ENCODE measurements at places on chromosomes 7 and 10. TPM values are rescaled to one million over a fixed set of nuclear protein-coding genes. Genes with fewer than 3 reads are reported as not detected.

SOSTDC1 gene
- 0.87 TPM for total RNA-seq

- H3K27me3 ChIP-seq, result peaks cover 1% of the 10 kb centered on the region
- H3K4me3 ChIP-seq, result no peak overlapping the region
- peaks cover 28% of the 10 kb centered on the region for H3K4me1 ChIP-seq
These were observed 3.5 kb downstream of the OAT start for GRCh38 chr10:124415210-124415609.

BEND7 gene
- total RNA-seq, result 10.8 TPM

DNA sequence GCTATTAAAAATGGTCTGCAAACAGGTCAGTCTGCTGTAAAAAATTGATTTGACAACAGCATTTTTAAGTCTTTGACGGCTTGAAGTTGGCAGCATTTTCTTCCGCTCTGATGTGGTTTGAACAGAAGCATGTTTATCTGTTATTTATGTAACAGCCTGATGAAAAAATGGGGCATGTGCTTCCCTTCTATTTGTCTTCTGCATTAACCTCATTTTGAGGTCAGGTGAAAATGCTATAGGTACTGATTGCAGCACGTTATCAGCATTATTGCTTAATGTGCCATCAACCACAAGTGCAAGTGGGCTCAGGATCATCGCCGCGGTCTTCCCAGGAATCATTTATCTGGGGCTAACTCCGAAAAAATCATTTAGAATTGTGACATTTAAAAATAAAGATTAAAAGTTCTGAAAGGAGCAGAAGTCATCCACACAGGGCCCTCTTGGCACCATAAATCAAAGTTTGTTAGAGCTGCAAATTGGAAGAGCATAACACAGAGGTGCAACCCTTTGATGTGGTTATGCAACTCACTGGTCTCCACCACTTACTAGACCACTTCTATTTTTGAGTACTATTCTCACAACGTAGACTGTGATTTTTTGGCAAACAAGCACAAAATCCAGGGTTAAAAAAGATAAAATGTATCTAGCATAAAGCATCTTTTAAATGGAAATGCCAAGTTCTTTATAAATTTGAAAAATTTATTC, 307.7 kb downstream of the MDFIC start:
- DNase-seq, result no peak
- H3K36me3 ChIP-seq, result no peaks in the 10 kb centered on the region
- H3K4me3 ChIP-seq, result no peak overlapping the region
- no peak overlapping the region for H3K27ac ChIP-seq

GJC3 gene
- 11.7 TPM for total RNA-seq

GNG11 gene
- 24.3 TPM for total RNA-seq

ZNF438 gene
- total RNA-seq, result 18.1 TPM

DNA sequence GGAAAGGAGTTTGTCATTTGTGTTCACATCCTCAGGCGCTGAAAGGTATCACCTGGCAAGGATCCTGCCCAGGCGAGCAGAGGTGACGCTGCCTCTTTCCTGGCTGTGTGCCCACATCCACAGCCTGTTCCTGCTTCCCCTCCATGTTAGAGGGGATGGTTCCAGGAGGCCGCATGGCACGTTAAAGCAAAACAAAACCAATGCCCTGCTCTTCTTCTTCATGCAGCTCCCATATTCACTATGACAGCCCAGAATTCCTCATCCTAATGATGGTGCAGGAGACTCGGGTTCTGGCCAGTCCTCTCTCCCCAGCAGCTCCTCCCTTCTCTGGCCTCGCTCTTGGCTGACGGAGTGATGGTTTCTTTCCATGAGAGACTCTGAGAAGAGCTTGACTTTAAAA, 678.5 kb upstream of the ANKRD30A start:
- DNase-seq, result no peak
- H3K27ac ChIP-seq, result no peak overlapping the region
- H3K4me1 ChIP-seq, result peaks cover 28% of the 10 kb centered on the region
- H3K36me3 ChIP-seq, result no peaks in the 10 kb centered on the region

ZNF786 gene
- total RNA-seq, result 9.0 TPM

DNA sequence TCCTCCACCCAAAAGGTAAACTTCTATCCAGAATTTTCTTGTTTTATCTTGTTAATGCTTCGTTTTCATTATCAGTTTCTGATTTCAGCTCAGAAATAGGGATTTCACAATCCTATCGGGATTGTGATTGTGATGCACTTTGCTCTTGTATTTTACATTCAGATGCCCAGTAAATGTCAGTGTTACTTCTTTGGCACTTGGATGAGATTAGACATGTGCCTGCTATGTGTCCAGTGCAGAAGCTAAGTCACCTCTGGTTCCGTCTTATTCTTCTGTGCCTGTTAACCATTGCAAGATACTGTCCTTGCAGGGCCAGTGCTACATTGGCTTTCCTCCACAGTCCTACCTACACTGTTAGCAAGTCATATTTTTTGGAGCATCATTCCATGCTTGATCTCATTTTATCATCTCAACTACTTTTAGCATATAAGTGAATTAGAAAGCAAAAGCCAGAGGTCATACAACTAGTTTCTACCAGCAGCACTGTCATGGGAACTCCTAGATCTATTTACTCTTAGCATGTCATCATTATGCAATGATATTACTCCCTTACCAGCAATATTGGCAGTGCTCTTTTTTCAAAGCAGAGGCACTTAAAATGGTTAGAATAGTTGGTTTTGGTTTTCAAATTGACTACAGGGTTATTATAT, 26.7 kb downstream of the ZNF277 start:
- no peaks in the 10 kb centered on the region for H3K4me1 ChIP-seq
- no peaks in the 10 kb centered on the region for H3K27me3 ChIP-seq
- no peak overlapping the region for H3K27ac ChIP-seq
- H3K36me3 ChIP-seq, result no peaks in the 10 kb centered on the region

OR6B1 gene
- not detected for total RNA-seq

DNA sequence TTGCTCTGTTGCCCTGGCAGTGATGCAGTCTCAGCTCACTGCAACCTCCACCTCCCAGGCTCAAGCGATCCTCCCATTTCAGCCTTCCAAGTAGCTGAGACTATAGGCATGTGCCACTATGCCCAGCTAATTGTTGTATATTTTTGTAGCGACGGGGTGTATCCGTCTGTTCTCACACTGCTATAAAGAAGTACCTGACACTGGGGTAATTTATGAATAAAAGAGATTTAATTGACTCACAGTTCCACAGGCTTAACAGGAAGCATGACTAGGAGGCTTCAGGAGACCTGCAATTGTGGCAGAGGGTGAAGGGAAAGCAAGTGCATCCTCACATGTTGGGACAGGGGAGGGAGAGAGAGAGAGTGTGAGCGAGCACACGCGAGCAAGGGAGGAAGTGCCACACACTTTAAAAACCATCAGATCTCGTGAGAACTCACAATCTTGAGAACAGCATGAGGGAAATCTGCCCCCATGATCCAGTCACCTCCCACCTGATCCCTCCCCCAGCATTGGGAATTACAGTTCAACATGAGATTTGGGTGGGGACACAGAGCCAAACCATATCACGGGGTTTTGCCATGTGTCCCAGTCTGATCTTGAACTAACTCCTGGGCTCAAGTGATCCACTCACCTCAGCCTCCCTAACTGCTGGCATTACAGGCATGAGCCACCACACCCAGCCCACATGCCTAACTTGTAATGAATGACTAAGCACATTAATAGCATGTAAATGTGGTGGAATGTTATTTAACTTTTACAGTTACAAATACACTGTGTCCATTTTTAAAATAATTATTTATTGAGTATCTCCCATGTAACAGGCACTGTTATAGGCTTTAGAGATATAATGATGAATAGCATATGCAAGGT, 65.5 kb downstream of the RALA start:
- no peak for DNase-seq
- no peak overlapping the region for H3K27ac ChIP-seq
- no peaks in the 10 kb centered on the region for H3K27me3 ChIP-seq
- no peak overlapping the region for H3K4me3 ChIP-seq
- no peaks in the 10 kb centered on the region for H3K36me3 ChIP-seq
- peaks cover 6% of the 10 kb centered on the region for H3K4me1 ChIP-seq

CD36 gene
- 122 TPM for total RNA-seq

- H3K4me3 ChIP-seq, result peak overlapping the region; percentile 85
- DNase-seq, result no peak
- H3K27me3 ChIP-seq, result no peaks in the 10 kb centered on the region
- peaks cover 31% of the 10 kb centered on the region for H3K4me1 ChIP-seq
These were observed 3.1 kb downstream of the PTEN start for GRCh38 chr10:87866412-87866974.

DNA sequence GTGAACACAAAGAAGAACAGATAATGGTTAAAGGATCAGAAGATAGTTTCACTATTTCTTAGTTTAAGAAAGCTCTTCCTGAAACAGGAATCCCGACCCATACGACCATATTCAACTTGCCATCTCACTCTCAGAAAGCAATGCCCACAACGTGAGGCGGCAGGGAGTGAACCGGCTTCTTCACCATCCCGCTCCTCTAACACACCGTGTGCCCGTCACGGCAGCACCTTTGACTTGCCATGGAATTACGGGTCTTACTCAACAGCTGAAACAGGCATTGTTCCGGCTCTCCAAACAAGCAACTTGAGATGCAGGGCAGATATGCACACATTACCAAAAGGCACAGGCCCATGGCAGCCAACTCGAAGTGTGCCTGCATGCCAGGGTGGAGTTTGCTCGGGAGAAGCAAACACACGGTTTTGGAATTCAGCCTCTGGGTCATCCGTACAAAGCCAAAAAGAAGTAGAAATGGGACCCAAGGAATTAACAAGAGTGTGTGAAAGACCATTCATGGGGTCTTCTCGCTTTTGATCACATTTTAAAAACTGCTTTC, 293.6 kb downstream of the DNAJB6 start:
- no peaks in the 10 kb centered on the region for H3K36me3 ChIP-seq
- H3K27ac ChIP-seq, result no peak overlapping the region

GRCh38 chr7:19020711-19021110, 96.7 kb downstream of the TWIST1 start:
- H3K27me3 ChIP-seq, result no peaks in the 10 kb centered on the region
- H3K4me1 ChIP-seq, result no peaks in the 10 kb centered on the region
- H3K36me3 ChIP-seq, result no peaks in the 10 kb centered on the region
- no peak for DNase-seq
- H3K27ac ChIP-seq, result no peak overlapping the region

CFAP58 gene
- 0.20 TPM for total RNA-seq

GRCh38 chr7:26112203-26112740, 39.7 kb upstream of the NFE2L3 start:
- no peaks in the 10 kb centered on the region for H3K4me1 ChIP-seq
- H3K4me3 ChIP-seq, result no peak overlapping the region
- DNase-seq, result no peak
- H3K27ac ChIP-seq, result no peak overlapping the region
- H3K36me3 ChIP-seq, result no peaks in the 10 kb centered on the region

DNA sequence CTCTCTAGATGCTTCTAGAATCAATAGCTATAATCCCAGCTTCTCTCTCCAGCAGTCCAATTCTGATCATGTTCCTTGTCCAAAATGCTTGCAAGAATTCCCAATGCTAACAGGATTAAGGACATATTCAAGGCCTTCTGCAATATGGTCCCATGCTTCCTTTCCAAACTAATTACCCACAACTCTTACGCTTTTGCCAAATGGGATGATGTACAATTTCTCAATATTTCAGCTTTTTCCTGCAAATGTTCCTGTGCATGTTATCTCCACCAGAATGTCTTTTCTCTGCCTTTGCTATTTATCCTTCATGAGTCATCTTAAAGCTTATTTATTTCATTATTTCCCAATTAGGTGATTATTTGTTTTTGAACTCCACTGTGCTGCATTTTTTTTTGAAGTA, 556.4 kb downstream of the SORCS1 start:
- DNase-seq, result no peak
- H3K4me3 ChIP-seq, result no peak overlapping the region
- H3K27me3 ChIP-seq, result no peaks in the 10 kb centered on the region

DNA sequence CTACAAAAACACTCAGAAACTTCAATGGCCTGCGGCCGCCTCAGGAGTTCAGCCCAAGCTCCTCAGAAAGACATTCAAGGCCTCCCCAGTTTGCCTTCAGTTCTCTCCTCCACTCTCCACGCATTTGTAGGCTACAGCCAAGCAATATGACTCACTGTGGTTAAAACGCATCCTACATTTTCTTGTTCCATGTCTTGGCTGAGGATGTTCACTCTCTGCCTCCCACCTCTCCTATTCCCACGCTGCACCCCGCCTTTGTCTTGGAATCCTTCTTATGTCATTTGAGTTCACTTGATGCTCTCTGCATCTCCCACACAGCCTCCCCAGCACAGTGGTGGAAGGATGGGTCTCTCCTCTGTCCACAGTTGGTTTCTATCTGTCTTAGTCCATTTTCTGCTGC, 184.8 kb downstream of the NPSR1 start:
- H3K4me3 ChIP-seq, result no peak overlapping the region
- no peaks in the 10 kb centered on the region for H3K36me3 ChIP-seq
- H3K27me3 ChIP-seq, result no peaks in the 10 kb centered on the region
- DNase-seq, result no peak

DNA sequence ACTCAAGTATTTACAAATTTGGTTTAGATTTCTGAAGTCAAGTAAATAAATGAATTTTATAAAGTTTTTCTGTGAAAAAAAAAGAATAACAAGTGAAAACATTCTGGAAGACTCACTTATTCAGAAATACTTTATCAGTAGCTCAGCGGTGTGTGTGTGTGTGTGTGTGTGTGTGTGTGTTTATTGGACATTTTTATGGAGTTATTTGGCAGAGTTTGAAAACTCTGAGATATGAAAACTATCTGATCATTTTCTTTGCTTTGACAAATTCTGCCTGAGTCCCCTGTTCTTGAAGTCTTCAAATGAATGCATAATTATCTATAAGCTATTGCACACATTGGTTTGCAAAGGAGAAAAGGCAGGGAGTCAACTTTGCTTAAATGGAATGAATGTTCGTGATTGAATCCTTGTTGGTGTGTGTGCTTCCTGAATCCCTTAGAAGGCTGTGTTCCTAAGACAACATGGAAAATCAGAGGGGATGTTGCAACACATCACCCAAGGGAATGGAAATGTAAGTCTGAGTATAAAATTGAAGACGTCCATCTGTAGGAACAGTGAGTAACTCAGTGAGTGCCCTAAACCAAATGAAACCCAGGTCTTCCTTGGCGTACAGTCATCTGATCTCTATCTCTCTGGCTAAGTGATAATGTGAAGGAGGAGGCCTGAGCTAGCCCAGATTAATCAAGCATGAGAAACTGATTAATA, 160.9 kb downstream of the REEP3 start:
- no peak for DNase-seq
- peaks cover 8% of the 10 kb centered on the region for H3K4me1 ChIP-seq
- no peaks in the 10 kb centered on the region for H3K36me3 ChIP-seq
- no peak overlapping the region for H3K4me3 ChIP-seq
- no peaks in the 10 kb centered on the region for H3K27me3 ChIP-seq

OR2A42 gene
- total RNA-seq, result not detected

DNA sequence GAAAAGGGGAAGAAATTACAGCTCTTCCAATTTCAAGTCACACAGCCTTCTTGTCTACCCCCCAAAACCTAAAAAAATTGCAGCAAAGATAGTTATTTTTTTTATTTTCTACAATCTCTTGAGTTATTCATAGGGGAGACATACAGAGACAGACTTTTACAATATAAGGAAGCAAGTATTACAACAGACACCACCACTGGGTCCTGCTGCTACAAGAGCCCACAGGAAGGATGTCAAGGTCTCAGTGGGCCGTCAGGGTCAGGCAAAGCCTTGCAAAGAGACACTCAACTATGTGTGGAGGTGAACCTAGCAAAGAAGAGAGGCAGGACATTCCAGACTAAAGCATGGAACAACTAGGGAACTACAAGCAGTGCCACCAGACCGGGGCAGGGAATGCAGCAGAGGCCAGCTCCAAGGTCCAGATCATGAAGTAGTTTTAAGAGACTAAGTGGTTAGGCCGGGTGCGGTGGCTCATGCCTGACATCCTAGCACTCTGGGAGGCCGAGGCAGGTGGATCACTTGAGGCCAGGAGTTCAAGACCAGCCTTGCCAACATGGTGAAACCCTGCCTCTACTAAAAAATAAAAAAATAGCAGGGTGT, 28.2 kb upstream of the ZCCHC24 start:
- no peaks in the 10 kb centered on the region for H3K36me3 ChIP-seq
- no peaks in the 10 kb centered on the region for H3K27me3 ChIP-seq
- no peak for DNase-seq
- no peak overlapping the region for H3K4me3 ChIP-seq
- no peak overlapping the region for H3K27ac ChIP-seq

Measured in tibial nerve (tissue), 4 donors.